Renal cortex interstitium (tissue), 15 donors: ENCODE measurements at places on chromosomes 6 and 20. TPM values are rescaled to one million over a fixed set of nuclear protein-coding genes. Genes with fewer than 3 reads are reported as not detected.

Gene NKX2-4
- not detected for polyA plus RNA-seq

Gene RIMS1
- polyA plus RNA-seq: 2.8 TPM

Gene MCM8
- polyA plus RNA-seq: 18.7 TPM

Gene PEX3
- 44.3 TPM for polyA plus RNA-seq

Gene CST9L
- not detected for polyA plus RNA-seq

DNA sequence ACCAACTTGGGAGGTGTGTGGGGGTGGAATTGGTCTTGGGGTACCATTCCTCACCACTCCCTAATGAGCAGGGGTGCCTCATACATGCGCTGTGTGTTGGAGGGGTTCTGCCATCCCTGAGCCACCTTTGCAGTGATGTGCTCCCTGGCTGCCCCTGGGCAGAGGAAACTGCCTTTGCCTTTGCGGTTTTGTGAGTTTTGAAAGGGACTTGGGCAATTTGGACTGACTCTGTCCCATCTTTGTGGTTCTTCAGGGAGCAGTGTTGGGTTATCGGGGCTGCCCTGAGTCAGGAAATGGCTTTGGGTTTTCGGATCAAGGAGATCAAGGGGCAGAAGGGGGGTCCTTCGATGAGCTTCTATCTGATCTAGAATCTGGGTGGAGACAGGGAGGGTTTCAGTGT lies 3.9 kb upstream of the PHACTR3 start:
- no peak for DNase-seq

DNA sequence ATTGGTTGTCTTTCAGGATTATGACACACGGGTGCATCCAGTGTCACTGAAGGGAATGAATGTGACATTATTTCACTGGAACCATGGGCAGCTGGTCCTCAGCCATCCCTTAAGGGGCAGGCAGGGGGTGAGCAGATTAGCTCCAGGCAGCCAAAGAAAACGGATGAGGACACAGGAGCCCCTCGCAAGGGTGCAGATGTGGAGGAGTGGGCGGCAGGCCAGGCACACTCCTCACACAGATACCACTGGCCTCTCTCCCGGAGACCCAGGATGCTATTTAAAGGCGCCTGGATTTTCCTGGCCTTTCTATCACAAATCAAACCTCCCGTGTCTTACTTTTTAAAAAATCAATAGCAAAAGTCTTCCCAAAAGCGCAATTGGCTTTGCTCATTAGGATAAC lies 210.4 kb downstream of the TAF4 start:
- DNase-seq: no peak

DNA sequence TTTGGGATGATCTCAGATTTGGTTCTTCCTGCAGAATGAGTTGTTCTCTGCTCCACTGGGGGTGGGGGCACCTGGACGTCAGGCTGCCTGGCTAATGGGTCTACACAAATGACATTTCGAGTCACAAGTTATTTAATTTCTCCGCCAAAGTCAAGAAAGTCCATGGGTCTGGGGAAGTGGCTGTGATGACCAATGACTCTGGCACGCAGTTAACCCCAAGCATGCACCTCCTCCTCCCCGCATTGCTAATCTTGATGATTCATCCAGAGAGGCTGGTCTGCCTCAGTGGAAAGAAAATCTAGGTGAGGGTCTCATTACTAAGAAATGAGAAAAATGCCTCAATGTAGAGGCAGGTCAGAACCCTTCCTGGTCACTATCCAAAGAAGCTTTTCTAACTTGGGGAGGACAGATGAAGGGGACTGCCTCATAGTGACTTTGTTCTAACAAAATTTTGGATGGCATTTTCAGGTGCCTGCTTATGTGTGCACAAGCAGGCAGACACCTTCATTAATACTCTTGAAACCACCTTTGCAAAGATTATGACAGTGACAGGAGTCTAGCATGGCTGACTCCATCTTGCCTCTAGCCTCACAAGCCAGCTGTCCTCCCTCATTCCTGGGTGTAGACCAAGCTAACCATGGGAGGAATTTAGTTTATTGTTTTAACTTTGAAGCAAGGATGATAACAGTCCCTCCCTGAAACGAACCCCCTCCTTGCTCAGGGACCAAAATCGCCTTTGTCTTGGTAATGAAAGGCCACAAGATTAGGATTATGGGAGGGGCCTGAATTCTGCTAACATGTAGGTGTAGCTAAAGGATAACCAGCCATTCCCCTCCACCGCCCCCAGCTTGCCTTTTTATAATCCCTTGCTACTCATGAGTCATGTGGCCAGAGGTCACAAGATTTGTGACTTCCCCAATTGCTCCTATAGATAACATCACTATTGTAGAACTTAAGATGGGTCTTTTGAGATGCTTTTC lies 98.6 kb upstream of the MRPS10 start:
- no peak for DNase-seq

GRCh38 chr20:60586269-60587050 lies 628.2 kb downstream of the CDH26 start:
- no peak for DNase-seq

DNA sequence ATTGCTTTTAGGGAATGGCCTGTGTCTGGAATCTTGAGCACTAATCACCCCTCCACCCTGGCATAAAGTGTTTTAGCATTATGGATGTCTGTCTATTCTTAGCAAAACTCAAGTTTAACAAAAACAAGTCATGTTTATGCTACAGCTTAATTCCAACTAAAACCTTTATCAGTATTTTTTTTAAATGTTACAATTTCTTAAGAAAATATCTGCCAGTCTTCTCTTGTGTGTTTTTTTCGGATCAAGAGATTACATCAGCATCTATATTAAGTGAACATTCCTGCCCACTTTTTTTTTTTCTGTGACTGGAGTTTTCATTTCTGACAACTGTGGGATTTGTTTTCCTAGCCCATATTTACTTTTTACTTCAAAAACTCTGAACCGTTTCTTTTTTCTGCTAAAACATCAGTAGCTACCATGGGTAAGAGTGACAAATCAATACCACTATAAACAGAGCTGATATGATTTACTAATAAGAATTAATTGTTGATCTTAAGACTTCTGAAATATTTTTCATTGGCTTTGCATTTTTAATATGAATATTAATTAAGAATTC lies 94.3 kb downstream of the EDN1 start:
- DNase-seq: no peak

DNA sequence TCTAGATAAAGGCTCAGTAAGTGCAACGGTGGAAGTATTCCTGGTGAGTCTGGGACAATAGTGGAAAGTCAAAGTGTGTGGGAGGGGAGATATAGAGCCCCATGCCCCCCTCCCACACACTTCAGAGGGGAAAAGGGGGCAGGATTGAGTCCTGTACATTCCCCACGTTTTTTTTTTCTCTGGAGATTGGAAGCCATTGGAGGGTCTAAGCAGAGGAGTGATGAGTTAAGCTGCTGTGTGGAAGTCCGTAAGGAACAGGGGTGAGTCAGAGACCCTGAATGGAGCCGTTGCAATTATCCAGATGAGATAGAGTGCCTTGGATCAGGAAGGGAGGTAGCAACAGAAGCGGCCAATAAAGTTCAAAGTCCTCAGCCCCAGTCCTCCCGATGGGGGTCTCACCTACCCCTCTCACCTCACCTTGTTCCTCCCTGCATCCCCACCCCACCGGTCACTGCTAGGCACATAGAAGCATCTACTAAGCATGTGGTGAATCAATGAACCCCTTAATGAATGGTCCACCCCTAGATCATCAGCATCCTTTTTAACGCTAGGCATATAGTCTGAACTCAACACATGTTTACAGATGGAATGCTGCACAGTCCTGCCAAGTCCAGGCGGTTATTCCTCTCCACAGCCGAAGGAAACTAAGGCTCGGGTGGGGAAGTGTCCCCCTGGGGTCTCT lies 662 bp upstream of the SLC9A8 start:
- DNase-seq: no peak

GRCh38 chr20:7657569-7657968 lies 282.7 kb downstream of the HAO1 start:
- DNase-seq: no peak

DNA sequence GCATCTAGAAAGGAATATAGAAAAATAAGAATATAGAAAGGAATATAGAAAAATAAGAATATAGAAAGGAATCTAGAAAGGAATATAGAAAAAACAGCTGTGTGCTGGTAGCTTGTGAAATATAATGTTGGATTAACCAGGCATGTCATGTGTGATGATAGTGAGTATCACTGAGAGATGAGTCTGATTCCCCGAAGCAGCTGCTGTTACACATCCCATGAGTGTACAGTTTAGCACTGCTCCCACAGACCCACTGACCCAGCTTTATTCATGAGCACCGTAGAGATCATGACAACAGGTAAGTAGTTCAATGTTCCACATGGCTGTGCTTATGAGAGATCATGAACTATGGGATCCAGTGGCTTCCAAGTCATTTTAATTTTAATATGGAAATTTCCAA lies 64.8 kb downstream of the SLC22A3 start:
- no peak for DNase-seq

GRCh38 chr6:53982366-53983050 lies 128.7 kb upstream of the MLIP start:
- no peak for DNase-seq

GRCh38 chr6:45054610-45055009 lies 273.5 kb upstream of the RUNX2 start:
- no peak for DNase-seq

DNA sequence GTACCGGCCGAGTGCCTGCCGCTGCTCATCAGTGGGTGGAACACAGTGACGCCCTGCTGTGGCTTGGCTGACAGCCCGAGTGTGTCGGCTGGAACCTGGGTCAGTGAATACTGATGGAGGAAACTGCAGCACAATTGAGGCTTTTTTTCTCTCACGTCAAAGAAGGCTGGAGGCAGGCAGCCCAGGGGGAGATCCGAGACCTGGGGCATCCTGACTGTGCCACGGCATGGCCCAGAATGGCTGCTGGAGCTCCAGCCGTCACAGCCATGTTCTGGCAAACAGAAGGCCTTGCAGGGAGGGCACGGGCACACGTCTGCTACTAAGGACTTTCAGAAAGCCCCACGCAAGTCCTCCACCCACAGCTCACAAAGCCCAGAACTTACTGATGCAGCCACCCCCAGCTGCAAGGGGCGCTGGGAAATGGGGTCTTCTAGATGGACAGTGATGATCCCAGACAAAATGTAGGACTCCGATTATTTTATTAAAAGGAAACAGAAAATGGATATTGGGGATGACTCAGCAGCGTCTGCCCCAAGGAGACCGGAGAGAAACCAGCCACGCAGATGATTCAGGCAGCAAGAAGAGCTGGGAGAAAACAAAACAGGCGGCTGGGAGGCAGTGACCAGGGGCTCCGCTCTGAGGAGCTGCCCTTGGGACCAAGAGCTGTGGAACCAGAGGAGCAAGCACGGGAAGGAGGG lies 140.0 kb downstream of the TAF4 start:
- DNase-seq: no peak

GRCh38 chr6:74597266-74597665 lies 608.6 kb downstream of the COL12A1 start:
- no peak for DNase-seq

- DNase-seq: no peak
Observed at GRCh38 chr20:57455386-57455785, 64.2 kb downstream of the RBM38 start.

DNA sequence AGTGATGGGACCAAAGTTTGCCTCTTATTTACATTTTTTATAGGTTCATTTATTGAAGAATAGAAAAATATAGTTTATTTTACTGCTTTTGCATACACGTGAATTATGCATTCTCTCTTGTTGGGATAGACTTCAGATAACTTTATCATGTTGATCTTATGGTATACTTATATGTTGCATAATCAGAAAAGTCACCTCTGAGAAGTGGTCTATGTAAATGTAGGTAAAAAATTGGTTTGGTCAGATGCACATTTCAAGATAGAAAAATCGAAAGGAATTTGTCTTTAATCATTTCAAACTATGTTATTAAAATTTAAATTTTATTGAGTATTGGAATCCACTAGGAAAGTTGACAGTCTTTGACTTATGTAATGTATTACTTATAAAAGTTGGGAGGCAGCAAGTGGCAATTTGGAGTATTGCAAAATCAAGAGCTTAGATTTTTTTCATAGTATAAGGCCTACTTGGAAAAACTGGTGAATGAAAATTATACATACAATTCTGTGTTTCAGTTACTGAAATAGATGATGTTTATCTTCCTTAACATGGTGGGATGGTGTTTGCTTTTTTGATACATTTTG lies 2.4 kb downstream of the PHF3 start:
- no peak for DNase-seq

GRCh38 chr6:161091972-161092701 lies 100.6 kb downstream of the MAP3K4 start:
- no peak for DNase-seq

DNA sequence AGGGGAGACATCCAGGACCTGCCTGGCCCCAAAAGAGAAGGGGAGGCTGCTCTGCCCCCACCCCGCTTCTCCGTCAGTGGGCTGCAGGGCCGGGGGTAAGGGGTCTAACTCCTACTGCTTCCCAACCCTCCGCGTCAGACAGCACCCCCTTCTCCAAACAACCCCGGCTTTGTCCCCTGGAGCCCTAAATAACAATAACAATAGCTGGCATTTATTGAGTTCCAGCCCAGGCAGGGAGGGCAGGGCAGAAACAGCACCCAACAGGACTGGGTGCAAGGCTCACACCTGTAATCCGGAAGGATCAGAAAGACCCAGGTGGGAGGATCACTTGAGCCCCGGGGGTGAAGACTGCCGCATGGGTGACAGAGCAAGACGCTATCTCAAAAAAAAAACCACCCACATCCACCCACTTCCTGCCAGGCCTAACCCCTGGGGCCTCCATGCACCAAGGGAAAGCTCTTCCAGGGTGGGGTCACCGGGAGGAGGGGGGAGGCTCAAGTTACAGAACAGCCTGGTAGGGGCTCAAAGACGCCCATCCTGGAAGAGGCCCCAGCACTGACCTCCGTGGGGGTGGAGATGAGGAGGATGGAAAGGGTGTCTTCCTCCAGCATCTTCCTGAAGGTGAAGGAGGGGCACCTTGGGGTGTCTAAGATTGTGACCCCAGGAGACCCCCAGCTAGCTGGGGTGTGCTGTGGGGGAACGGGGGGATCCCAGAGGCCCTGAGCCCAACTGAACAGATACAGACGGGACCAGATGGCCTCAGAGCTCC lies 1.3 kb upstream of the FNDC11 start:
- DNase-seq: no peak

DNA sequence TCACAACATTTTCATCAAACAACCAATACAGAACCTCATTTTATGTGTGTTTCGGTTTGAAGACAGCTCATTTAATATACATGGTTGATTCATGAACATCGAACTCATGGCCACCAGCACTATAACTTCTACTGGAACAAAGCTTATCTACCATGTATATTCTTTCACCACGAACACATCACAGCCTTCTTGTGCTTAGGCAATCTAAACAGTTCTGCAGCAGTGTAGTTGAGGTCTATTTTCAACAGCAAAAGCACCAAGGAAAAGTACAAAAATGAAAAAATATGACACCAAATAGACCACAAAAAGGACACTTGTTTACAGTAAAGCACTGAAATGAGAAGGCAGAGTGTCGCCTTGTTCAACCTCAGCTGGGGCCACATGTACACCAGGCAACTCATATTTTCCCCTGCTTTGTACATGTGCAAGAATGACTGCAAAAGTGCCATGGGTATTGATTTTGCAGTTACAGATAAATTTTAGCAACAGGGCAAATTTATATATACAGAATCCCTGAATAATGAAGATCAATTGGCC lies 25.8 kb upstream of the KCNK5 start:
- no peak for DNase-seq
